ENCODE measurements at places on chromosomes 5 and 9. TPM values are rescaled to one million over a fixed set of nuclear protein-coding genes. Genes with fewer than 3 reads are reported as not detected.

DNA sequence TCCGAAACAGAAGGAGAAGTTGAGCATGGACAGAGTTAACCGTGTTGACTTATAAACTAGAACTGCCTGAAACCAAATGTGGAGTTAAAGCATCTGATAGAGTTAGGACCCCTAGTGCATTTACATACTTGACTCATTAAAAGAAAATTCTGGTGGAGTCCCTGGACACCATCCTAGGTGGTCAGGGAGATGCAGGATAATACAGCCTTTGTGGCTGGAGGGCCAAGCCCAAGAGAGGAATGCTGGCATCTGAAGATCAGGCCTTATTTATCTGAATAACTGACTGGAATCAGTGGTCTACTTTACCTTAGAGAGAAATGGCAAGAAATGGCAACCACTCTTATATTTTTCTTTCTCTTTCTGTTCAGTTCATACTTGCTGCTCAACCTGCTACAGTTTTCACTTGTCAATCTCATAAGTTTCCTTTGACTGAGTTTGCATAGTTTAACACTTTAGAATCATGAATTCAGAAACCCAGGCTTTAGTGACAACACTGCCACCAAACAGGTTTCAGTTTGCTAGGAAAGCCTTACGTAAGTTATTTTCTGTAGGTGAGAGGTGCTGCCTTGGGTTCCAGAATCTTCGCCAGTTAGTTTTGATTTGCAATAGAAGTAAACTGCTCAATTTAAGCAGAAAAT lies 10.2 kb downstream of the CMYA5 start:
- H3K4me3 ChIP-seq, result no peak overlapping the region
- no peak for DNase-seq
- no peaks in the 10 kb centered on the region for H3K27me3 ChIP-seq
- no peak overlapping the region for H3K27ac ChIP-seq

GRCh38 chr9:134234001-134234660 lies 69.8 kb upstream of the RNU6ATAC start:
- H3K27me3 ChIP-seq, result no peaks in the 10 kb centered on the region
- no peaks in the 10 kb centered on the region for H3K36me3 ChIP-seq

DNA sequence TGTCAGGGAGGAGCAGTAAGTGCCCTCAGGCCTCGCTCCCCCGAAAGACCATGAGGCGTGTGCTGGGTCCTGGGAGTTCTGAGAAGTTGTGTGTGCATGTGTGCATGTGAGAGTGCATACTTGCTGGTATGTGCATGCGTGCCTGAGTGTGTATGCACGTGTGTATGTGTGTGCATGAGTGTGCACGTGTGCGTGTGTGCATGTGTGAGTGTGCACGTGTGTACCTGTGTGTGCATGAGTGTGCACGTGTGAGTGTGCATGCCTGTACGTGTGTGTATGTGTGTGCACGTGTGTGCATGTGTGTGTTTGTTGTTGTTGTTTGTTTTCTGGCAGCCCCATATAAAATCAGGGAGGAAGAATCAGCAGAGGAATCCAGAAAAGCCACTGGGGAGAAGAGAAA lies 426.7 kb downstream of the IRX2 start:
- H3K4me3 ChIP-seq, result no peak overlapping the region
- DNase-seq, result no peak
- H3K36me3 ChIP-seq, result no peaks in the 10 kb centered on the region
- H3K27me3 ChIP-seq, result no peaks in the 10 kb centered on the region
- no peak overlapping the region for H3K27ac ChIP-seq

DNA sequence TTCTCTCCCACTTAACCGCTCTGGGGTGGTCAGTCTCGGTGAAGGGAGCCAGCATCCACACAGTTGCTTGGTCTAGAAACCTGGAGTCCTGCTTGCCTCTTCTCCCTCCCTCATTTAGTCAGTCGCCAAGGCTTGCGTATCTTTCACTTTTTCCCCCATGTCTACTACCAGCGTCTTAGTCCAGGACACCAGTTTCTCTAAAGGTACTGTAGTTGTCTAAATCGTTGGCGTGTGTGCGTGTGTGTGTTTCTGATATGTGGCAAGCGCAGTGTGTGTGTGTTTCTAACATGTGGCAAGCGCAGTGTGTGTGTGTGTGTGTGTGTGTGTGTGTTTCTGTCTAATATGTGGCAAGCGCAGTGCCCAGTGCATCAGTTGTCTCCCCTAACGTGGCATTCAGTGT lies 641 bp downstream of the ATP6V1G1 start:
- no peaks in the 10 kb centered on the region for H3K36me3 ChIP-seq
- DNase-seq, result no peak
- H3K27ac ChIP-seq, result peak overlapping the region; percentile 76
- peak overlapping the region; percentile 94 for H3K4me3 ChIP-seq
- H3K4me1 ChIP-seq, result peaks cover 13% of the 10 kb centered on the region

GRCh38 chr5:132704875-132705274 lies 31.1 kb downstream of the IL4 start:
- DNase-seq, result no peak
- H3K27ac ChIP-seq, result no peak overlapping the region
- no peaks in the 10 kb centered on the region for H3K36me3 ChIP-seq
- no peaks in the 10 kb centered on the region for H3K4me1 ChIP-seq
- H3K27me3 ChIP-seq, result no peaks in the 10 kb centered on the region

- H3K36me3 ChIP-seq, result no peaks in the 10 kb centered on the region
- H3K27ac ChIP-seq, result no peak overlapping the region
- no peaks in the 10 kb centered on the region for H3K27me3 ChIP-seq
- no peaks in the 10 kb centered on the region for H3K4me1 ChIP-seq
These were observed 7.5 kb upstream of the UBQLN1 start for GRCh38 chr9:83715221-83715620.

DNA sequence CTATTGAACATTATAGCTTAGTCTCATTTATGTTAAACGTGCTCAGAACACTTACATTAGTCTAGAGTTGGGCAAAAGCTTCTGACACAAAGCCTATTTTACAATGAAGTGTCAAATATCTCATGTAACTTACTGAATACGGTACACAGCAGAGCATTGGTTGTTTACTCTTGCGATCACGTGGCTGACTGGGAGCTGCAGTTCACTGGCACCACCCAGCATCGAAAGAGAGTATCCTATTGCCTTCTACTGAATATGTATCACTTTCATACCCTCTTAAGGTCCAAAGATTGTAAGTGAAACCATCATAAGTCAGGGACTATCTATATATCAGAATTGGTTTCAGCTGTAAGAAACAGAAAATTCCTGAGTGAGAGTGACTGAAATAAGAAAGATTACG lies 42.6 kb upstream of the OSMR start:
- no peaks in the 10 kb centered on the region for H3K27me3 ChIP-seq
- DNase-seq, result no peak
- H3K4me3 ChIP-seq, result no peak overlapping the region

DNA sequence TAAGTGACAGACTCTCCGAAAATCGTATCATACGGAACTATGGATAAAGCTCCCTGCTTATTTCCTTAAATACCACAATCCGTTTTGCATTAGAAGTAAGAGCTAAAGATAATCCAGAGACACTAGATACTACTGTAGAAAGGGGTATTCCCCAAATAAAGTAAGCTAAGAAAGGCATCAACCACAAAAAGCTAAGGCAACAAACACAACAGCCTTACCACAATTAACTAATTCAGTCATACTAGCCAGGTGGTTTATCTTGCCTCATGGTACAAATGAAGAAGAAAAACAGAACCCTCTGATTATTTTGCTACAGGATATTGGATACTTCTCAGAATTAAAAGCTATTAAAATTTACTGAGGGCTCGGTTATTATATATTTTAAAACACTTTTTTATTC lies 14.1 kb downstream of the ERP44 start:
- no peak overlapping the region for H3K27ac ChIP-seq
- H3K4me3 ChIP-seq, result no peak overlapping the region
- no peaks in the 10 kb centered on the region for H3K36me3 ChIP-seq
- H3K4me1 ChIP-seq, result no peaks in the 10 kb centered on the region

DNA sequence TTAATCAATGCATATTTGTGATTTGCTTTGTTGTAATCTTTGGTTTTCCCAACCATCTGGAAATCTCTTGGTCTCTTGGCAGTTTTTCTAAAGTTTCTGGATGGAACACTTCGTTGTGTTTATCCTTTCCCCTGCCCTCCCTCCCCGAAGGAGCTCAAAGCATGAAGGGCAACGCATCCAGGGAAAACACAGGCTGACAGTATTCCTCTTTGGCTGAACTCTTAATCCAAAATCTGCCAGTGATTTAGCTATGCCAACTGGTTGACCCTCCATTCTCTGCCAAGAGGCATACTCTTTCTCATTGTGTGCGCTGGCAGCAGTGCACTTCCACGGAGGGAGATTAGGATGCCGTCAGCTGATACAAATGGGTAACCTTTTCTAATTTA lies 20.5 kb downstream of the ZBTB34 start:
- H3K27me3 ChIP-seq, result no peaks in the 10 kb centered on the region
- no peak overlapping the region for H3K4me3 ChIP-seq
- H3K27ac ChIP-seq, result no peak overlapping the region
- H3K36me3 ChIP-seq, result no peaks in the 10 kb centered on the region
- H3K4me1 ChIP-seq, result no peaks in the 10 kb centered on the region

DNA sequence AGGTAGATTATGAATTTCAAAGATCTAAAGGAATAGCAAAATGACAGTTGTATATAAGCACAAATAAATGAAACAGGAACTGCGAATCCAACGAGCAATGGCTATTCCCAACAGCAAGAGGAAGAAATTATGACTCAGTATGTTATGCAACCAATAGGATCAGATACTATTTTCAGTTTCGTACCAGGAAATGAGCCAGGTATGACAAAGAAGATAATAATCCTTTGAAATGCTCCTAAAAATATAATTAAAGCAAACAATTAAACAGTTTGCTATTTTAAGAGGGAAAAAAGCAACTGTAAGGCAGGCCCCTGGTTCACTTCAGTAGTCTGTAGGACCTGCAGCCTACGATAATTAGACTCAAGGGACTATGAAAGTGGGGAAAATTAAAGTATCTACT lies 58.9 kb downstream of the AUH start:
- H3K4me1 ChIP-seq, result peaks cover 6% of the 10 kb centered on the region
- peak overlapping the region; percentile 80 for H3K27ac ChIP-seq
- no peaks in the 10 kb centered on the region for H3K36me3 ChIP-seq
- H3K27me3 ChIP-seq, result no peaks in the 10 kb centered on the region
- no peak overlapping the region for H3K4me3 ChIP-seq
- no peak for DNase-seq

GRCh38 chr5:149341876-149342275 lies 3.4 kb upstream of the GRPEL2 start:
- H3K27ac ChIP-seq, result no peak overlapping the region
- H3K27me3 ChIP-seq, result no peaks in the 10 kb centered on the region
- H3K36me3 ChIP-seq, result no peaks in the 10 kb centered on the region
- H3K4me3 ChIP-seq, result no peak overlapping the region
- no peak for DNase-seq

DNA sequence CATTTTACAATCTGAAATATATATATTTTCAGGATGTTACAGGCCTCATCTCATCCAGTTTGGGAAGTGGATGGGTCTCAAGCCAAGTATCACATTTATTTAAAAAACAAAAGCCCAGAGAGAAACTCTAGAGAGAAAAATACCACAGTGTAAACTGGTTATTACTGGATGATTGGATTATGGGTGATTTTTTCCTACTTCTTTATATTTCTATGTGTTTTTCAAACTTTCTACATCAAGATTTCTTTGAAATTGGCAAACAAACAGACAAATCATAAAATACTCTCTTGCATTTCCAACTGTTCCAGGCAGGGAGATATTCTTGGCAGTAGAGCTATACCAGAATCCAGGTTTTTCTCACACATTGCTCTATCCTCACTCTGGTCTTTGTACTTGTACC lies 116.0 kb upstream of the SMIM23 start:
- H3K36me3 ChIP-seq, result no peaks in the 10 kb centered on the region
- DNase-seq, result no peak
- H3K27me3 ChIP-seq, result no peaks in the 10 kb centered on the region
- no peaks in the 10 kb centered on the region for H3K4me1 ChIP-seq
- no peak overlapping the region for H3K27ac ChIP-seq
- H3K4me3 ChIP-seq, result no peak overlapping the region

DNA sequence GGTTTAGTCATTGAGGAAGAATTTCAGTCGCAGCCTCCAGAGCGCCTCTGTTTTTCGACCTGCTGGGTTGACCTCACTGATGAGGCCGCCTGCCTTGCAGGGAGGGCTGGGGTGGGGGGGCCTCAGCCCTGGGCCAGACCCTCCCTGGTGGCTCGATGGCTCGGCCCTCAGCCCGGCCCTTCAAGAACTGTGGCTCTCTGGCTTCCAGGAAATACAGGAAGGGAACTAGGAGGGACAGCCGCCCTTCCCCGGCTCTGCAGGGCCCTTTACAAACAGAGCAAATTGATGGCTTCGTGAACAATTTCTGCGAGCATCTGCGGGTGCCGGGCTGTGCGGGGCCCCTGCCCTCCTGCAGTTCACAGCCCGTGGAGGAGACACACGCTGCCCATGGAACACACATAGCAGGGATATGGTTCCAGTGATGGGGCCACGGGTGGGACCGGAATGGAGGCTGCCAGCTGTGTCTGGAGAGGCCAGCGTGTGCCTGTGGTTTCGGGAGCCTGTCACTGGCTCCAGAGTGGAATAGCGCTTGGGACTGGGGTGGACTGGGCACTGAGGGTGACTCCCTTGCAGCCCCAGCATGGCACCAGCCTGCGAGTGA lies 39.6 kb downstream of the COL5A1 start:
- no peaks in the 10 kb centered on the region for H3K36me3 ChIP-seq
- H3K27me3 ChIP-seq, result no peaks in the 10 kb centered on the region
- no peak overlapping the region for H3K4me3 ChIP-seq

- no peaks in the 10 kb centered on the region for H3K4me1 ChIP-seq
- no peaks in the 10 kb centered on the region for H3K36me3 ChIP-seq
- no peak for DNase-seq
- no peak overlapping the region for H3K27ac ChIP-seq
These were observed 100.3 kb downstream of the PAX5 start for GRCh38 chr9:36933676-36934215.

DNA sequence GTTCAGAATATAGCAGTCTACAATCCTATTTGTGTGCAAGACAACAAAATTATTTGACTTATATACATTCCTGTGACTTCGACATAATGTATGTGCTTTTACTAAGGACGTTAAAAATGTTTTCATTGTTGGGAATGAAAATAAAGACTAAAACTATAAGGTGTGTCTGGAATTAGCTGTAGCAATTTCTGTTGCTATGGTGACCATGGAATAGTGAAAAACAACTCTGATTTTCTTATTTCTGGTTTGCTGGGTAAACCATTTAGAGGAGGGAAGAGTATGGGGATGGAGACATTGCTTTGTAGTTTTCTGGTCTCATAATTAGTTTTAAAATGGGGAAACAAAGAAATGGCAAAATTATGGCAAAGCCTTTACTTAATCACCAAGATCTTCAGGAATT lies 343.2 kb downstream of the SEMA5A start:
- no peak overlapping the region for H3K27ac ChIP-seq
- H3K4me3 ChIP-seq, result no peak overlapping the region
- H3K27me3 ChIP-seq, result no peaks in the 10 kb centered on the region
- no peaks in the 10 kb centered on the region for H3K4me1 ChIP-seq
- H3K36me3 ChIP-seq, result no peaks in the 10 kb centered on the region
- DNase-seq, result no peak

GRCh38 chr5:16160706-16161105 lies 18.9 kb downstream of the MARCHF11 start:
- H3K27me3 ChIP-seq, result no peaks in the 10 kb centered on the region
- H3K36me3 ChIP-seq, result no peaks in the 10 kb centered on the region
- H3K4me1 ChIP-seq, result no peaks in the 10 kb centered on the region
- no peak for DNase-seq
- H3K4me3 ChIP-seq, result no peak overlapping the region
- H3K27ac ChIP-seq, result no peak overlapping the region

Gene EGFLAM
- total RNA-seq, result 28.8 TPM

Gene EPB41L4A
- total RNA-seq, result 12.2 TPM

Gene PRRX2
- total RNA-seq, result 4.0 TPM

Gene CBY3
- 0.65 TPM for total RNA-seq

Gene PCDHGB5
- 15.0 TPM for total RNA-seq

Gene CYLC2
- total RNA-seq, result not detected

Gene FBXO10
- total RNA-seq, result 5.8 TPM

Data from ovary (tissue), 10 donors.